EL (cell line): ENCODE measurements at places on chromosomes 13 and 19.

- DNase-seq = no peak
Observed at GRCh38 chr19:58557221-58558065, 968 bp downstream of the UBE2M start.

DNA sequence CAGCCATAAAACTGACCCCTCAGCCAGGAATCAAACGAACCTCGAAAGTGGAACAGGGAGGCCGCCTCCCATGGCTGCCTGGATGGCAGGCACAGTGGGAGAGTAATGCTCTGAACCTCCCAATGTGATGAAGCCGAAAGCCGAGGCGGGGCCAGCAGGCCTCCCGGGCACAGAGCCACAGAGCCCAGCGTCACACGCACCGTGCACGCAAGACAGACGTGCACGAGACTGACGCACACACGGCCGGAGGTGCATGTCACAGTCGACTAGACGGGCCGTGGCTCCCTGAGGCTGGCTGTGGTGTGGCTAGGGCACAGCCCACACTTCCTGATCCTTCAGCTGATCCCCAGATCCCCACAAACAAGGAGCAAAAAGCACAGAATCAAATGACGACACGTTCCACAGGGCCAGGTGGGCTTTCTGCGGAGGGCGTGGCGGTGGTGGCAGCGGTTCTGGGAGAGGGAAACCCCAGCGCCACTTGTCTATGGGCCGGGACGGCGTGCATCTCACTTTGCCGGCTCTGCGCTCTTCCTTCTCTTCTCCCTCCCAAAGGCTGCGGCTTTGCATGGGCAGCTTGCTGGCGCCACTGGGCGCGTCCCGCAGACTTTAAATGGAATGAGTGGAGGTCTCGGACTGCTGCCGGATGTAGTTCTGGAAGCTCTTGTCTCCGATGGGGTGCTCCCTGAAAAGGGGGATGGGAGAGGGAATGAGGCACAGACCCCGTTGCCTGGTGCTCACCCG is 5.0 kb upstream of the C13orf46 start:
- DNase-seq = no peak

DNA sequence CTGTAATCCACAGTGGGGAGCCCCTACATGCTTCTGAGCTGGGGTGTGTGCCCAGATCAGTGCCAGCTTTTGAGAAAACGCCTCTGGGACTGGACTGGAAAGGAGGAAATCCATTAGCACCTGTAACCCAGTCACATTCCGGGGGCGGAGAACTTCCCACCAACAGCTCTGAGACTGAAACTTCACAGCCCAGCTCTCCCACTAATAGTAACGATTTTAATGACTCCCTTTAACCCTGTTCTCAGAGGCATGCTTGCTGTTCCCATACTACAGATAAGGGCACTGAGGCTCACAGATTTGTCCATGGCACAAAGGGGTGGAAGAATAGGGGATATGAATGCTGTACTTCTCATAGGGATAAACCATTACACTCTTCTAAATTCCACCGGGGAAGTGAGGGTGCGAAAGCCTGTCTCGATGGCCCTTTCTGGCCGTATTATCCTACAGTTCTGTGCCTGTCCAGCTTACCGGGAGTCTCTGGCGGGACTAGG is 851 bp downstream of the FBXO46 start:
- DNase-seq = peak; percentile 18

GRCh38 chr13:27465611-27466010 is 15.2 kb upstream of the MTIF3 start:
- no peak for DNase-seq

DNA sequence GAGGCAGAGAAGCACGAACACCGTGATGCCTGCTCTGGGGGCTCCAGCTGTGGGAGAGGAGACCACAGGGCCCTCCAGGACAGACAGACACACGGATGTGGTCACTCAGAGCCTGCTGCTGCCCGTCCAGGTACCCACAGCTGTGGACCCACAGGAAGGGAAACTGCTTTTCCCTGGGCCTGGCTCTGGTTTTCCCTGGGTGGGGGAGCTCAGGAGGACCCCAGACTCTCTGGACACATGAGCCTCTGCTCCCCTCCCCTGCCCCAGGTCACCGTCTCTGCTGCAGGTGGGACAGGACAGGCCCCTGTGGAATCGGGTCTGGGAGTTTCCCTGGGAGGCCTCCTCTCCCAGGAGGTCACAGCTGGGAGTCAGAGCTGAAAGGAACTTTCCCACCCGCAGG is 7.3 kb downstream of the LILRA4 start:
- no peak for DNase-seq

- DNase-seq = no peak
Observed at GRCh38 chr13:112143046-112143752, 76.2 kb downstream of the SOX1 start.

GRCh38 chr19:35936738-35937268 is 629 bp downstream of the LRFN3 start:
- no peak for DNase-seq

GRCh38 chr13:72990953-72991352 is 67.9 kb upstream of the KLF5 start:
- DNase-seq = no peak

DNA sequence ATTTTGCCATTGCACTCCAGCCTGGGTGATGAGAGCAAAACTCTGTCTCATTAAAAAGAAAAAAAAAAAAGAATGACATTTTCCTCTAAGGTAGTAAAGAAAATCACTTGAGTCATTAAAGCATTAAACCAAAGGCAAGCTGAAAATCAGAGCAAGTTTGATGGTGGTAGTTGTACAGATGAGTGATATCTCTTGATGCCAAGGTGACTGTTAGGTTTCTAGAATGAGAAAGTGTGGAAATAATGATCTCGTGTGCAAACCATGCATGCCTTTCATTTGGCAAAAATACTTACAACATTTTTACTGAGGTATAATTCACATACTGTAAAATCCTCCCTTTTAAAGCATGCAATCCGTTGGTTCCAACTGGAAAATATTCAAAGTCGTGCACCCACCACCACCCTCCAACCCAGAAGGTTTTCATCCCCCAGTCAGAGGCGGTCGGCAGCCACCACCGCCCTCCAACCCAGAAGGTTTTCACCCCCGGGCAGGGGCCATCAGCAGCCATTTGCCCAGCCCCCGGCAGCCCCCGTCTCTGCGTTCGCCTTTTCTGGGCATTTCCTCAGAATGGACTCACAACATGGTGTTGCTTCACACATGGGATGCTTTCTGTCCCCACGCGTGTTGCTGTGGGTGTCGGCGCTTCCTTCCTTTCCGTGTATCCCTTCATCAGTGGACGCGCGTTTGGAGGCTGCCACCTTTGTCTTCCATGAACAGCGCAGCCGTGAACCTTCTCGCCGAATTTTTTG is 90.2 kb downstream of the ATP11A start:
- peak; percentile 14 for DNase-seq

DNA sequence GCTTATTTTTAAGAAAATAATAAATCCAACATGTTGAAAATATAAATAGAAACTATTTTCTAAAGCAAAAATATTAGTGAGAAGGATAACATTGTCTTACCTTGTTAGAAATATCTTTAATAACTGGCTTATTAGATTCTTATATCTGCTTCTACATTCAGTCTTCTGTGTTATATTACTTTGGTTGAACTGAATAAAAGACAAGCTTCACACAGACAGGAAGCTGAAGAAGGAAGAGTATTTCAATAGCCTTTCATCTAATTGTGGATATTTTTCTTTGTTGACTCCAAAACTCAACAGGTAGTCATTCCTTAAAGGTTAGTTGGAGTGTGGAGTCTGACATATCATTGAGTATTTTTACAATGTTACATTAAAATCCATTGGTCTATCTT is 10.9 kb downstream of the SETDB2 start:
- DNase-seq = no peak

- peak; percentile 33 for DNase-seq
Observed at GRCh38 chr19:31110336-31110735, 238.9 kb downstream of the TSHZ3 start.
